NCI-H2171 (cell line): ENCODE measurements at places on chromosomes 3 and 15.

- DNase-seq: no peak
Measured at GRCh38 chr3:64865839-64866570, 178.2 kb upstream of the ADAMTS9 start.

DNA sequence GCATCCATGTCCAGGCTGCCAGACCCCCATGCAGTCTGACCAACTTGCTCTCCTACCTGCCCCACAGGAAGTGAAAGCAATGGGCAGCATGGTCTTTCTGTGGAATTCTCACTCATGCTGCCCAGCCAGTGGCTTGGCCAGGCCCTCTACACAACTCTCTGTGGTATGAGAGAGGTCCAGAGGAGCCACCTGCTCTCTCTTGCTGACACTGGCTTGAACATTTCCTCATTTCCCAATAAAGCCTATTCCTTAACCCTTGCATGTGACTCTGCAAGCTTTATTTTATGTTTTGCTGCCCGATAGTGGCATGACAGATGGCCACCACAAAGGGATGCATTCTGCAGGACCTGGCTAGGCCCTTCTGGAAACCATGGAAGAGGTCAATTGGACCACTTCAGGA is 53.8 kb downstream of the CCR1 start:
- DNase-seq: no peak

- no peak for DNase-seq
Measured at GRCh38 chr3:13540297-13540995, 8.5 kb upstream of the FBLN2 start.

GRCh38 chr3:37997342-37997741 is 6.8 kb downstream of the VILL start:
- DNase-seq: no peak

GRCh38 chr15:69392352-69392751 is 21.8 kb upstream of the KIF23 start:
- no peak for DNase-seq

GRCh38 chr3:114380233-114380651 is 86.4 kb downstream of the TIGIT start:
- DNase-seq: no peak

DNA sequence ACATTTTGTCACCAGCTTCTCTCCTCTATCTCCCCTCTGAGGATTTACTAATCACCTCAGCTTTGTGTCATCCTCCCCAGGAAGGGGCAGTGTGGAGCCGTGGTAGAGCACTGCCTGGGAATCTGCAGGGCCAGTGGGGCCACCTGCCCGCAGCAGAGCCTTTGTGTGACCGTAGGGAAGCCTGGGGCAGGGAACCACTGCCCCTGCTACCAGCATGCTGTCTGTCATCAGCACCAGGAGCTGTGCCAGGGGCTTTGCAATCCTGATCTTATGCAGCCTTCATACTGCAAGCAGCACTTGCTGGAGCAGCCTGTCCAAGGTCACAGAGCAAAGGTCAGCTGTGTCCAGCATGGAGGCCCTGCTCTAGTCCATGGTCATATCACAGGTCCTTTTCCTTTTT is 170.2 kb upstream of the IL12A start:
- no peak for DNase-seq

DNA sequence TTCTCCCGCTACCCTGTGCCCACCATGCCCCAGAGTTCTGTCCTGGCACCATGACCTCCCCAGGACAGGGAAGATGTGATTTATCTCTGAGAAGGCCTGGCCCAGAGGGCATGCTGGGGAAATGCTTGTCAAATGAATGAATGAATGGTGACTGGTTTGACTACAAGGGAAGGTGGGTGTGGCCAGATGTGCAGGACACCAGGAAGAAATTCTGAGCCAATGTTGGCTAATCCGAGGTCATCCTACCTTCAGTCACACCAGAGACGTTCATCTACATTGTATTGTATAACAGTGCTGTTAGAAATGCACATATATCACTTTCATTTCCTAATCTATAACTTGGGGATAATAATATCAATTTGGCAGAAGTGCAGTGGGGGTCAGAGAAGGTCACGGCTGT is 138.4 kb downstream of the FAM43A start:
- DNase-seq: no peak

DNA sequence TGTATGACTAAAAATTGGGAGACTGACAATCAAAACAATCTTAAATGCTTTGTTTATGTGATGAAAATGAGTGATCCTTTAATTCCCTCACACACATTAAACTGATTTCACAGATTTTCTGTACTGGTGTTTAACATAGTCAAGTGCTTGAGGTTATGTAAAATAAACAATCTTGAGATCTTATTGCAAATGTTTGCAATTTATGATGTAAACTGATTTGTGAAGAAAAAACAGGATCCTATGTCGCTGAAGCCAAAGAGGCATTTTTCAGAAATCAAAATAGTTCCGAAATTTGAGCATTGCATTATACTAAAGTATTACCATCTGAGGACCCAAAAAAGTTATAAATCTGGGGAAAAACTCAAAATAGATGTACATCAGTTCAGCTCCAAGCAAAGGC is 12.7 kb downstream of the SHOX2 start:
- no peak for DNase-seq

- DNase-seq: no peak
Measured at GRCh38 chr15:73637527-73637926, 4.3 kb upstream of the NPTN start.

DNA sequence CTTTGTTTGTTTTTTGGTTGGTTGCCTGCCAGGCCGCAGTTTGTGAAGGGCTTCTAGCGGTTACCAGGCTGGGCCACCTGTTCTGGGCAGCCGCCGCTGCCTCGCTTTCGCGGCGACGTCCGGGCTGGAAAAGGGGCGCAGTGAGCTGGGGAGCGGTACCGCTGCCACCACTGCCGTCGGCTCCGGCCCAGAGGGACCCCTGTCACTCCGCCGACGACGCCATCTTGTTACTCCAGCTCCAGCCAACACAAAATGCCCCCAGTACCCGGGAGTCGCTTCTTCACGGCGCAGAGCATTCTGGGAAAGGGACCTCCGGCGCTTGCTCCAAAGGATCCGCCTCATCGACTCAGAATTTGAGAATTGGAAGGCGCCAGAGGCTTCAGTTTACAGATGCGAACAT is 238.8 kb downstream of the CDIN1 start:
- no peak for DNase-seq

GRCh38 chr3:70726961-70727360 is 414.5 kb upstream of the MDFIC2 start:
- DNase-seq: no peak

GRCh38 chr3:32421991-32422859 is 30.6 kb downstream of the CMTM7 start:
- no peak for DNase-seq

DNA sequence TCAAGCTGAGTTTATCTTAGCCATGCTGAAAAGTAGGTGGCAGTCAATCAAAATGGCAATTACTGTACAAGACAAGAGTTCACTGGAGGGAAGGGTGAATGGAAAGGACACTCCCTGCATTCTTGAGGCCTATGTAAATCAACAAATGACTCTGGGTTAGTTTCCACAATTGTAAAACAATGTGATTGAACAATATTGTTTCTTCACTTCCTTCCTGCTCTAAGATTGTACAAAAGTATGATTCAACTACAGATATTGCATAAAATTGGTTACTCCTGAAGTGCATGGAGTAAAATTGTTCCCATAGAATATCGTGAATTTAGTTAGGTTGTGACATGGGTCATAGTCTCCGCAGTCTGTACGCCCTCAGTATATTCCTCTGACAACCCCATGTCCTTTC is 277.6 kb downstream of the LPP start:
- no peak for DNase-seq

- no peak for DNase-seq
Measured at GRCh38 chr3:42651248-42652091, 2.0 kb upstream of the ZBTB47 start.

- no peak for DNase-seq
Measured at GRCh38 chr15:29021857-29022256, 136.1 kb downstream of the APBA2 start.

DNA sequence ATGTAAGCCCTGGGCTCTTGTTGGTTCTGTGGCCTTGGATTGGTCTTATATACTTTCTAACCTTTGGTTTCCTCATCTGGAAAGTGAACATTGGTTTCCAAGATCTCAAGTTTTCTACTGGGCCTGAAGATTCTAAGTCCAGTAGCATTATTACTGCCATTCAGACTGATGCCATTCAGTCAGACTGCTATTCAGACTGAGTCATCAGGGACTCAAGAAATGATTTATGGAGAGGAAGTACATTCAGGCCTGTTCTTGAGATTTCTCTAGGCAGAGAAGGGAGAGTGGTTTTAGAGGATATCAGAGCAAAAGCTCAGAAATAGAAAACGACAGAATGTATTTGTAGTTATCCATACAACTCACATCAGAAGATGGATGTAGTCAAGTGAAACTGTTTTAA is 557.2 kb downstream of the NR2F2 start:
- no peak for DNase-seq

- DNase-seq: no peak
Measured at GRCh38 chr15:78837131-78837530, 25.9 kb upstream of the ADAMTS7 start.

- DNase-seq: no peak
Measured at GRCh38 chr3:19931180-19931692, 2.8 kb downstream of the EFHB start.

- DNase-seq: no peak
Measured at GRCh38 chr3:194485881-194486539, 792 bp downstream of the ATP13A3 start.

GRCh38 chr3:68866157-68866556 is 66.2 kb downstream of the TAFA4 start:
- no peak for DNase-seq

DNA sequence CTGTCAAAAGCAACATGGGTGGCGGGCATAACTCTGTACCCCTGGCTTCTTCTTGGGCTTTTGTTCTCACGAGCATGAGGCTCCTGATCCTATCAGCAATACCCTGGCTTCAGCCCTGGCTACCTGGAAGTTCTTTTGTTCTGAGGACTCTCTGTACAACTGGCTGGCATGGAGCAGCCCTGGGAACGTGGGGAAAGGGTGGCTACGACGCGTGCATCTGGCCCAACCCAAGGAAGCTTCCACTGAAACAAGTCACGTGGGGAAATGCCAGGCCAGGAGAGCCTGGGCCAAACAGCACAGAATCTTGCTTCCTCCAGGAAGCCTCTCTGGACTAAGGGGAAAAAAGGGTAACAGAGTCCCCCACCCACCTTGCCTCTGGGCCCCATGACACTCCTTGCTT is 22.7 kb upstream of the ATP2B2 start:
- no peak for DNase-seq

DNA sequence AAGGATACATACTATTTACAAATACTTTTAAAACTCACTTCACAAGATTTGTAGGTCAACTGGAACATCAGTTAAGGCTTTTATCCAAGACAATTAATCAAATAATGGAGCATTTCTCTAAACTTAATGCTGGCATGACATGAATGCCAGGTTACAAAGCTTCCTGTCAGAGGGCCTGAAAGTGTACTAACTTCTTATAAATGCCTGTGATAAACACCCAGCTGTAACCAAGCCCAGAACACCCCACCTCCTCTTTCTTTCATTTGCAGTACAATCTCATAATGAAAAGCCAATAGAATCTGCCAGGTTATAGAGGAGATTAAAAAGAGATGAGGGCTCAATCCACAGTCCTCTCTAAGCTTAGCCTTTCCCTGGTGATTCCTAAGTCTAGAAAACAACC is 214.4 kb downstream of the OSBPL10 start:
- DNase-seq: no peak

DNA sequence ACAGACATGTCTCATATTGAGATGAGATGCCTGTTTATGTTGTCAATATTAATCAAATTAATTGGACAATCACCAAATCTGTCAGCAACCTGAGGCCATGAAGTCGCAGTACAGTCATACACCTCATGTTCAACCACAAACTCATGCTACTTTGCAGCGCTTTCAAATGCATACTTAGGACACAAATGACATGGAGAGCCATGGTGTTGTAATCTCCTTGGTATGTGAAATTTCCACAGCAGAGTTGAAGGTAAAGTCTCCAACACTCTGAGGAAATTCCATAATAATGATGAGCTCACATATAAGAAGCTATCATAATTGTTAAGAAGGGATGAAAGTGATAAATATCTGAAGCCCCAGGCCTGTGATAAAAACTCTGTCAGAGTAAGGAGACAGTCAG is 873.9 kb downstream of the MCTP2 start:
- DNase-seq: no peak

DNA sequence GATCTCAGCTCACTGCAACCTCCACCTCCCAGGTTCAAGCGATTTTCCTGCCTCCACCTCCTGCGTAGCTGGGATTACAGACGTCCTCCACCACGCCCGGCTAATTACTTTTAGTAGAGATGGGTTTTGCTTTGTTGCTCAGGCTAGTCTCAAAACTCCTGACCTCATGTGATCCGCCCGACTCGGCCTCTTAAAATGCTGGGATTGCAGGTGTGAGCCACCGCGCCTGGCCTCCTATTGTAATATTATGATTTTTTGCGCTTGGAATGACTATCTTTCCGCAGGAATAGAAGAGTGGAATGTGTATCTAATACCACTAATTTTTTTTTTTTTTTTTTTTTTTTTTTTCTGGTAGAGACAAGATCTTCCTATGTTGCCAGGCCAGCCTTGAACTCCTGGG is 1.8 kb downstream of the ARL8B start:
- no peak for DNase-seq
